ENCODE measurements at places on chromosomes 3 and 15. TPM values are rescaled to one million over a fixed set of nuclear protein-coding genes. Genes with fewer than 3 reads are reported as not detected.

CACNA1D gene
- 0.28 TPM for total RNA-seq

CTXN2 gene
- not detected for total RNA-seq

CASR gene
- not detected for total RNA-seq

- DNase-seq: no peak
Measured at GRCh38 chr15:29518442-29518841, 248.8 kb upstream of the NSMCE3 start.

- no peak for DNase-seq
Measured at GRCh38 chr3:192897005-192897404, 20.7 kb downstream of the MB21D2 start.

DNA sequence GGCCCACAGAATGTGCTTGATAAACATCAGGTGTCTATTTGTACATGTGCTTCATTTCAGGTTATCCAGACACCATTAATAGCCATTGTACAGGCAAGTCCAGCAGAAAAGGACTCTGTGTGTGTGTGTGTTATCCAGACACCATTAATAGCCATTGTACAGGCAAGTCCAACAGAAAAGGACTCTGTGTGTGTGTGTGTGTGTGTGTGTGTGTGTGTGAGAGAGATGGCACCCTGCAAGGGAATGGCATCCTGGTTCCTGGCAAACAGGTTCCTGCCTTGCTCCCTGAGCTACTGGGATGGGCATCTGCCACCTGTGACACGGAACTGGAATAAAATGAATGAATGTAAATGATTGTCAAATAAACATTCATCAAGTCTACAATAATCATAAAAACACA is 11.7 kb downstream of the SUCLG2 start:
- no peak for DNase-seq

DNA sequence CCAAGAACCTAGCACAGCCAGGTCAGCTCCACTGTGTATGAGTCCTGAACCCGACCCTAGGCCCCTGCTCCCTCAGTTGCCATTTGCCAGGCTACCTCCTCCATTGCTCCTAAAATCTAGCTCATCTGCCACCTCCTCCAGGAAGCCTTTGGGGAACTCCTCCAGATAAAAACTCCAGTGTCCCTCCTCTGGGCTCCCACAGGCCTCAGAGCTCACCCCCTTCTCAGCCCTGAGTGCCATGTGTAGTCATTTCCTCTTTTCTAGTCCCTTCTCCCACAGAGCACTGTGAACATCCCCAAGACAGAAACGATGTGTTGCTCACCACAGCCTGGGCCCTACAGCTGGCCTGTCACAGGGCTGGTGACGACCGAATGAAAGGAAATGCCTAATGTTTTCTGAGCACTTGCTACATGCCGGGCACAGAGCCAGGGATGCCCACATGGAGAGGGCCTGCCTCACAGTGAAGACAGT is 61.0 kb downstream of the IQSEC1 start:
- peak; percentile 87 for DNase-seq

DNA sequence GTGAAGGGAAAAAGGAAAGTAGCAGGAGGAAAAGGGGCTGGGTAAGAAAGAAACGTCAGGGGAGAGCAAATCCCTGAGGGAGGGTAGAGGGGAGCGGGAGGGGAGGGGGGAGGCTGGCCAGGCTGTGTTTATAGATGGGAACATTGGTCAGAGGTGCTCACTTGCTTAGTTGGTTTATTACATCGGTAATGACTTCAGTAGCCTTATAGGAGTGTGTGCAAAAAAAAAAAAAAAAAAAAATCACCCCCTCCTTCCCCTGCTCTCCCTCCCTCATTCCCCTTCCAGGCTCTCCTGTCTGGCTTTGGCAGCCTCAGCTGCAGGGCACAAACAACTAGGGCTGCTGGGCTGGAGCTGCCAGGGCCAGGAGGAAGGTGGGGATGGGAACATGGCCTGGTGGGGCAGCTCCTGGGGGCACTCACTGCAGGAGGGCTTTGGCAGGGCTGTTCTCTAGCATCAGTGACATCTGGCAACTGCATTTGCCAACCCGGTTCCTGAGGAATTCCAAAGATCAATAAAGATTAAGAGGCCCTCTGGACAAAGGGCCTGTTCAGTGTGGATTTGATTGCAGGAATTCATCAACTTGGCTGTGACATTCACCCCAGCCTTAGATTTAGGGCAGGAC is 334.5 kb upstream of the FRG2C start:
- no peak for DNase-seq

DNA sequence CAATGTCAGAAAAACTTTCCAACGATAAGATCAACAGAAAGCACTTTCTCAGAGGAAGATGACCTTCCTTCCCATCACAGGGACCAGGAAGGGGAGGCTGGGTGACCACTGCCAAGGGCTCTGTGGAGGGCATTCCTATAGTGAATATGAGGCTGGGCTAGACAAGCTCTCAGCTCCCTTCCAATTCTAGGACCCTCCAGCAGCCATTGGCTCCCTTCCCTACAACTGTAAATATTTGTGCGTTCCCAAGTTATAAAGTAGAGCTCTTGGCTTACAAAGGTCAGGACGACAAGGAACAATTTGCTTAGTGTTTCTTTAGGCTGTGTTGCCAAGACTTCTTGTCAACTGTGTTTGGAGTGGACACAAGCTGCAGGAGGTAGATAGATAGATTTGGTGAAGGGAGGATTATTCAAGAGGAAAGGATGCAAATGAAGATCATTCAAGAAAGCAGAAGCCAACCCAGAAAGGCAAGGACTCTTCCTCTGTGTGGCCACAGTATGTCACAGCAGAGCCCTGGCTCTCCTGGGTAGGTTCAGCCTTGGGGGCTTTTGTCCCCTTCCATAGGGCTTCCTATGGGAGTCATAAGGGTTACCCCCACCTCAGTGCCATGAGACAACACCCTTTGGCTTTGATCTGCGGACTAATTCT is 223.6 kb upstream of the TLE3 start:
- DNase-seq: no peak

- no peak for DNase-seq
Measured at GRCh38 chr15:90813796-90814190, 54.6 kb upstream of the FURIN start.

GRCh38 chr15:41688671-41689070 is 28.5 kb downstream of the MGA start:
- no peak for DNase-seq
